ENCODE measurements at places on chromosomes 7 and 10.
A peak's percentile ranks its signal among the peaks of the same experiment; 100 is the strongest.

- no peaks in the 10 kb centered on the region for H3K4me1 ChIP-seq
- H3K36me3 ChIP-seq = no peaks in the 10 kb centered on the region
- no peak for DNase-seq
- no peak overlapping the region for H3K27ac ChIP-seq
- no peak overlapping the region for H3K4me3 ChIP-seq
These were observed 130.3 kb downstream of the SDK1 start for GRCh38 chr7:3431306-3431705.

GRCh38 chr10:95312257-95312656 lies 21.5 kb upstream of the PDLIM1 start:
- H3K36me3 ChIP-seq = no peaks in the 10 kb centered on the region
- peak; percentile 49 for DNase-seq
- H3K27me3 ChIP-seq = no peaks in the 10 kb centered on the region
- no peak overlapping the region for H3K4me3 ChIP-seq
- H3K27ac ChIP-seq = no peak overlapping the region
- H3K4me1 ChIP-seq = no peaks in the 10 kb centered on the region

DNA sequence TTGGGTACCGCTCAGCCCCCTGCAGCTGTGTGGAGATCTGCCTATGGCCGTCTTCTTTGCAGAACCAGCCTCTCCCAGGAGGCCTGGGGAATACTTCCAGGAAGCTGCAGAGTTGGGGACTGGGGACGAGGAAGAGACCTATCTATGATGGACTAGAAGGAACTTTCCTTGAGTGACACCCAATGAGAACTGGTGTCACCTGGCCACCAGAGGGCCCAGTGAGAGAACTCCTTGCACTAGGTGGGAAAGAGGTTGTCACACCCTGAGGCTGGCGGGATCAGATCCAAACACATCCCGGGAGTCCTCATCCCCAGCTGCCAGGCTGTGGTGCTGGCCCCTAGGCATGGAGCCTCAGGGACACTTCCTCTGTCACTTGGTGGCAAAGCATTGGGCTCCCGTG lies 4.9 kb upstream of the GRID2IP start:
- no peak overlapping the region for H3K4me3 ChIP-seq
- H3K4me1 ChIP-seq = no peaks in the 10 kb centered on the region
- no peak overlapping the region for H3K27ac ChIP-seq

DNA sequence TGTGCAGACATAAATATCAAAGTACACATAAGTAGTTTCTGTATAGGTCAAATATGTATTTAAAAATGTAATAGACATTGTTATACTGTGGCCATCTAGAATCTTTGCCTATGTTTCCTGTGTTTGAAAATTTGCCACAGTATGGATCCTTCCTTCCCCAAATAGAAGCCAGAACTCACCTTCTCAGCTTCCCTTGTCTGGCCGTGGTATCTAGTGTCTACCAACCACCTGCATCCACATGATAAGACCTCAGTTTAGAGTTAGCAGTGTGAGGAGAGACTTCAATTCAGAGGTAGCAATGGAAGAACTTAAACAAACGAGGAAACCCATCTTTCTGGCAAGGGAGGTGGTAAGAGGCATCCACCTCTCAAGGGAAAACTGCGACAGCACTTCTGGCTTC lies 4.9 kb downstream of the TRDMT1 start:
- H3K36me3 ChIP-seq = no peaks in the 10 kb centered on the region
- DNase-seq = no peak
- H3K27ac ChIP-seq = no peak overlapping the region
- peaks cover 4% of the 10 kb centered on the region for H3K4me1 ChIP-seq
- H3K4me3 ChIP-seq = no peak overlapping the region

GRCh38 chr7:127476618-127477017 lies 84.1 kb upstream of the ZNF800 start:
- no peak overlapping the region for H3K4me3 ChIP-seq
- no peak for DNase-seq
- no peaks in the 10 kb centered on the region for H3K36me3 ChIP-seq
- H3K4me1 ChIP-seq = no peaks in the 10 kb centered on the region
- H3K27ac ChIP-seq = no peak overlapping the region
- H3K27me3 ChIP-seq = peaks cover 8% of the 10 kb centered on the region

Measured in adrenal gland (tissue), 19 donors.